ENCODE measurements at places on chromosomes 3 and 15.

DNA sequence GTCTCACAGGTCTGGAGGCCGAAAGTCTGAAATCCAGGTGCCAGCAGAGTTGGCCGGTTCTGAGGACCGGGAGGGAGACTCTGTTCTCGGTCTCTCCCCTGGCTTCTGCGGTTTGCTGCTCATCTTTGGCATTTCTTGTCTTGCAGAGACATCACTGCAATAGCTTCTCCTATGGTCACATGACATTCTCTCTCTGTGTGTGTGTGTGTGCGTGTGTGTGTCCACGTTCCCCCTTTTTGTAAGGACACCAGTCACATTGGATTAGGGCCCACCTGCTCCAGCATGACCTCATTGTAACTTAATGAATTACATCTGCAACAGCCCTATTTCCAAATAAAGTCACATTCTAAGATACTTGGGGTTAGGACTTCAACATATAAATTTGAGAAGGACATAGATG is 12.4 kb upstream of the ATP10A start:
- DNase-seq, result no peak

- DNase-seq, result no peak
Observed at GRCh38 chr3:189794518-189794917, 163.3 kb downstream of the TP63 start.

DNA sequence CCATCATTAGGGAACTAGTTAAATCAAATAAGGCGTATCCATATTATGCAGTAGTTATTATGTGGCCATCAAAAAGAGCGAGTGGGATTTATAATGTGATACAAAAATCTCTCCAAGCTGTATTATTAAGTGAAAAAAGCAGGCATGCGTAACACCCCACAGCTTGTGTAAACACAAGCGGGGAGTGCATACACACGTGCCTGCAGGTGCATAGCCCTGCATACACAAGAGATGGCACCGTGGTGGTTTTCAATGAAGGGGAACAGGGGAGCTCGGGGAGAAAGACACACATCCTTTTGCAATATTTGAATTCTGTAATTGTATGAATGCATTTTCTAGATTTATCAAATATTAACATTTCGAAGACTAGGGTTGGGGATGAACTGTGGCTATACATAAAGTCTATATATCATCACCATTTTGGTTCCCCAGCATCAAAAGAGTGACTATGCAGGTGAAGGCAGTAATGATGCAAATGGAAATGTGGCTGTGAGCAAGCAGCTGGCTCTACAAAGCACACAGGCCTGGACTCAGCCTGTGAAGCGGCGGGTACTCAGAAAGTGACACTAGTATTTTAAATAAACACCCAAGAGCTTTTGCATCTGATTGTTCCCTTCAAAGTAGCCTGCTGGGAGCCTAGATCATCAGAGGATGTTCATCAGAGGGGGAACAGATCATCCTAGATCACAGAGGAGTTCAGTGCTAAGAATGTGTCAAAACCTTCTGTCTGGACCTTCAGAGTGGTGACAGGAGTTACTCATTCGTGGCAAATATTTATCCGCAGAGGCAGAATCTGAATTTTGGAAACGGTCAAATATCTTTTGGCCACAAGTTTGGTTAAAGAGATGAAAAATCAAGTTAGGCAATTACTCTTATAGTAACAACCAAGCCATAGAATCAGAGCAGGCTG is 9.4 kb upstream of the KIF7 start:
- no peak for DNase-seq

DNA sequence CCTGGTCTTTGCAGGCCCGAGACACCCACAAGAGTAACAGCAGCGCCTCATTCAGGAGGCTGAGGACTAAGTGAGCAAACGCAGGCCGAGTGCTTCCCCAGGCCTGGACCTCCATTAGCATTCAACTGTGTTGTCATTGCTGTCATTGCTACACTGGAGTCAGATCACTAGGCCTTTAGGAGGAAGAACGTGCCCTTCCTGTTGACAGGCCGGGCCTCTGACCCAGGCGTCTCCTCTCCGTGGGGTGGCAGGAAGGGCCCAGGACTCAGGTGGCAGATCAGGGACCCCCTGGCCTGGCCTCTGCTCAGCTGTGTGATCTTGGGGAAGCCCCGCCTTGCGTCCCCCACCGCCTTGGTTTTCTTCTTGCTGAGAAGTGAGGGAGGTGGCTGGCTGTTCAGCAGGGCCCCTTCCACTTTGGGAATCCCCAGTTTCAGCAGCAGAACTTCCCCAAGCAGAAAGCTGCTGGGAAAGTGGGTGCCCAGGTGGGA is 19.1 kb downstream of the ZDHHC19 start:
- peak; percentile 78 for DNase-seq

DNA sequence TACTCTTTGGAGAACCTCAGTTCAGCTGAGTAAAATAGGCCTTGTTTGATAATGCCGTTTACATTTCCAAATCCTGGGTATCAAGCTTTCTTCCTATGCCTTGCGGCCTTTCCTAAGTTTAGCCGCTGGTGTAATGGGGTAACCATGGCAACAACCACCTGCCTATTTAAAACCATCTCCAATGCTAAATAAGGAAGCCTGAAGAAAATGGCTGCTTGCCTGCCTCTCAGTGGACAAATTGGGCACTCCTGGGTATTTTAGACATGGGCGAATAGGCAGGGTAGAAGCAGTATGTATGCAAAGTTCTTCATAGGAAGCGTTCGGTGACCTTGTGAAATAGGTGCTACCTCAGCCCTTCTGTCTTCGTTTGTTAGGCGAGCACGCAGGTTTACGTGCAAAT is 122.7 kb downstream of the DGKG start:
- DNase-seq, result peak; percentile 15

- no peak for DNase-seq
Observed at GRCh38 chr3:133703915-133704314, 42.2 kb upstream of the TOPBP1 start.

DNA sequence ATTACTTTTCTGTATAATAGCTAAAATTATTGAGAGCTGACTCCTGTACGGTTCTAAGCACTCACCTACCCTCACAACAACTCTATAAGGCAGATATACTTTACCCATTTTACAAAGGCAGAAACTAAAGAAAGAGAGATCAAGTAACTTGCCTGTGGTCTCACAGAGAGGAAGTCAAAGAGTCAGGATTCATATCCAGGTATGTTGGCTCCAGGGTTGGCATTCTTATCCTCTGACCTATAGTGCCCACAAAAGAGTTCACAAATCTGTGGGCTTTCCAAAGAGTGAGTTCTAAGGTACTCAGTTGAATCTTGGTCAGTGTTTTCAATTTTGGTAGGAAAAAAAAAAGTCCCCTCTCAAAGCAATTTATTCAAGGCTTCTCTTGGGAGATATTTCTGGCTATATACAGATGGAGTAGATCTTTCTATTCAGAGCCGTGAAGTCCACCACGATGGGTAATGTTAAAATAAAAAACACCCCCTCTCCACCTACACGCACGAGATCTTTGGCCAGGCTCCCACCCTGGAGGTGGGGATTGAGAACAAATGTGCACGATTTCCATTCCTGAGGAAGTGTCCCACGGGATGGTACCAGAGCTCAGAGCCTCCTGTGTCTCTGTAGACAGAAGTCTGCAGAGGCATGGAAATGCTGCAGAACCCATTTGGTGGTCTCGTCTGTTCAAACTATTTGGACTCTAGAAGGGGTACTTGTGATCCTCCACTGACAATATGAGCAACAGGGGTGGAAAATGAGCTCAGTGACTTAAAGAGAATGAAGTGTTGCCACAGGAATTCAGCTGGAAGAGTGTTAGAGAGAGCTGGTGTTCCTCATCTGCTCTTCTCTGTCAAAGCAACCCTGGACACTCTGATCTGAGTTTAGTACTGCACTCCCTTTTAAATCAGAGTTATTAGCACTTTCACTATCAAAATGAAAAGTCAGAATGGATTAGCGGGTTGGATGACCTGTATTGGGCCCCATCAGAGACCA is 212.1 kb upstream of the EIF1B start:
- no peak for DNase-seq

DNA sequence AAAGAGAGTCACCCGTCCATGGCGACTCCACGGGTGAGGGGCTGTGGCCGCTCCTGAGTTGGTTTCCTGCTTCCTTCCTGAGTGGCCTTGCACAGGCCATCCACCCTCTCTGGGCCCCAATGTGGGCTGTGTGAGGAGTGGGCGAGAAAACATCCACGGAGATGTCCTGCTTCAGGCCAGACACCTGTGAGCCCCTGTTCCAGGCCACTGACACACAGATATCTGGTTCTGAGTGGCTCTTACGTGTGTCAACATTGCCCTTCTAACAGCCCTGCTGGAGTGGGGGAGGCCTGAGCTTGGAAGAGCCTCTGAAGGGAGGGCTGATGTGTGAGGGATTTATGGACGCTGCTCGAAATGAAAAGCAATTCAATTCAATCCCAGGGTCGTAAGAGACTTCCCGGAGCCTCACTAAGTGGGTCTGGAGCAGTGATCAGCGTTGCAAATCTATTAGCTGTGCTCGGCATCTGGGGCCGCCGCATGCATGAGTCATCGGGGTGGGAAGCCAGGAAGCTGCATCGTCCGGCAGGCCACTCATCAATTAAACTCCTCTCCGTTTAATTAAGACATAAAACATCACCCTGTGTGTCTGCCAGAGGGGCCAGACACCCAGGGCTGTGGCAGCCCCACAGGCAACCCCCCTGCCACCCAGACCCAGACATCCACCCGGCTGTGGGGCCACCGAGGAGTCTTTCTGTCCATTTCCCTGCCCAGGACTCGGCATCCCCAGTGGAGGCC is 20.0 kb upstream of the PRR23E start:
- no peak for DNase-seq

DNA sequence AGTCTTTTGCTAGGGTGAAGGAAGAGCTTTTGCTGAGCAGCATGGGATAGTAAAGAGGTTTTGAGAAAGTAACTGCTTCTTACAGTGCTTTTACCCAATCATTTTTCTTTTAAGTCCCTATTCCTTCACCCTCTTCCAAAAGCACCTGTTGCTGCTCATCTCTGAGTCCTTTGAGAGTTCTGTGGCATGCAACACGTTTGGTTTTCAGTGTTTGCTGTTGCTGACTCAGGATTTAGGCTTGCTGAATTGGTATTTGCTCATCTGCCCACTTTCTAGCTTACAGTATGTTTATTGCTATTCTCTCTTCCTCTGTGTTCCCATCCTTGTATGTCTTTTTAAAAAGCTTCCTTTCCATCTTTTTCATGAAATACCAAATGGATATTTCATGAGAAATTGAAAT is 55.9 kb upstream of the THRB start:
- DNase-seq, result no peak

- DNase-seq, result no peak
Observed at GRCh38 chr3:154973851-154974250, 106.3 kb upstream of the MME start.

DNA sequence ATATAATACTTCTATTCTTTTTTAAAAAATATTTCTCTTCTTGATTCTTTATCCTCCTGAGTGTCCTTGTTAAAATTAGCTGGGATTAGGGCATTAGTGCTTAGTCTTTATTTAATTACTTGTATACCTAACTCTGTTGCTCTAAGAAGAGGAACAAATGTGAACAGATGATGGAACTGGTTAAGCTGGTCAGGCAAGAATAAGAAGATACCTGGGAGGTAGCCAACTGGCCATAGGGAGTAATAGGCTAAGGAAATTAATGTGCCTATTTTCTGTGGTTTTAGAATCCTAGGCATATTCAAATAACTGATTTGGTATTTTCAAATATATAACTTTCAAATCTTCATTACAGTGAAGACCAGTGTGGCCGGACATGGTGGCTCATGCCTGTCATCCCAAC is 54.4 kb downstream of the EIF3J start:
- no peak for DNase-seq

- DNase-seq, result no peak
Observed at GRCh38 chr3:194320744-194321243, 30.3 kb downstream of the CPN2 start.

- peak; percentile 21 for DNase-seq
Observed at GRCh38 chr3:133464573-133464972, 64.7 kb downstream of the BFSP2 start.

- no peak for DNase-seq
Observed at GRCh38 chr3:51581524-51581923, 43.0 kb downstream of the RAD54L2 start.

DNA sequence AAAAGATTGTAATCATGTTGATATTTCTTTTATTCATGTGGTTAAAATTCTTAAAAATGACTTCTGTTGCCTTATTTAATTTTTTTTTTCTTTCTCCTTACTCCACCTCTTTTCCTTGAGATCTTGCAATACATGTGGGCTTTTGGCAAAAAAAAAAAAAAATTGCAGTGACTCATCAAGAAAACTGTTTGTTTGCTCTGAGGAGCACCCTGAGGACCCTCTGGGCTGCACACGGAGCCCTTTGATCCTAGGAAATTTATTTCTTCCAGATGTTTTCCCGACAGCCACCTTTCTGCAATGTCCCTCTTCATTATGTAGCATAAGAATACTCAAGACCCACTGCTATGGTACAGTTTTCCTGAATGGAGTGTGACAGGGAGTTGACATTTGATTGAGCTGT is 371.7 kb downstream of the ZBTB20 start:
- no peak for DNase-seq

DNA sequence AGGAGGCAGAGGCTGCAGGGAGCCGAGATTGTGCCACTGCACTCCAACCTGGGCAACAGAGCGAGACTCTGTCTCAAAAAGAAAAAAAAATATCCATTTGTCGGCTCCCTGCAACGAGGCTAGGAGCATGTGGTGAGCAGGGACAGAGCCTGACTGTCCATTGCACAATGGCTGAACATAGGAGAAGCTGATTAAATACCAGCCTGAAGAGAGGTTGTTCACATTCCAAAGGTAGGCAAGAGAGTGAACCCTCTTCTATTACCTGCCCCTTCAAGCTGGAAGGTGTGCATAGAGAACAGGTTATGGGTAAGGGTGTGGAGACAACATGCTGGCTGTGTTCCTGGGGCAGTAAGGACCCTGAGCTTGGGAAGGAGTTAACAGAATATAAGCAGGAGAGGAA is 78.7 kb downstream of the DAPK2 start:
- no peak for DNase-seq

DNA sequence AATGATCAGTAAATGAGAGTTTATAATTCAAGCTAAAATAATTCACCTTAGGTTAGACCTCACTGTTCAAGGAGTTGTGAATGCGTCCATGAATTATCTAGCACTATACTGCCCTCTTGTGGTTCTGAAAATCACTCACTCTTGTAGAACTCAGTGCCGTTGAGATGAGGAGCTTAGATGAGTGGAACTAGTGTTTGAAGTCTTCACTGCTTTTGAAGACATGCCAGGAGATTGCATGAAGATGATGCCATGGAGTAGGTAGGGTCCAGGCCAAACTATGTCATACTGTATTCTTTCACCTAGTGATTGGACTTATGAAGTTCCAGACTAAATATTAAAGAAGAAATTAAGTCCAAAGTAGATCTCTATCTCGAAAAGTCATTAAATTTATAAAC is 28.8 kb downstream of the LYSMD4 start:
- DNase-seq, result peak; percentile 82

DNA sequence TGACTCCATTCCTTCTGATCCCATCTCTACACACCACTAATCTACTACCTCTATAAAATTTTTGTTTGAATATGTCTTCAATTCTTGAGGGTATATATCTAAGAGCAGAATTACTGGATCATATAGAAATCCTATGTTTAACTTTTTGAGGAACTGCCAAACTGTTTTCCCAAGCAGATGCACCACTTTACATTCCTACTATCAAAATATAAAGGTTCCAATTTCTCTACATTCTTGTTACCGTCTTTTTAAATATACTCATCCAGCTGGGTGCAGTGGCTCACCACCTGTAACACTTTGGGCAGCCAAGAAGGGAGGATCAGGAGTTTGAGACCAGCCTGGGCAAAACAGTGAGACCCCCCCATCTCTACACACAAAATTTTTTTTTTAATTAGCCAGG is 268.0 kb downstream of the SCAPER start:
- DNase-seq, result no peak

- no peak for DNase-seq
Observed at GRCh38 chr15:100997442-100997841, 78.3 kb downstream of the LRRK1 start.

- no peak for DNase-seq
Observed at GRCh38 chr3:150165396-150166094, 194.8 kb upstream of the PFN2 start.
